Brain pericyte (primary cell): ENCODE measurements at places on chromosomes 2 and 18.

DNA sequence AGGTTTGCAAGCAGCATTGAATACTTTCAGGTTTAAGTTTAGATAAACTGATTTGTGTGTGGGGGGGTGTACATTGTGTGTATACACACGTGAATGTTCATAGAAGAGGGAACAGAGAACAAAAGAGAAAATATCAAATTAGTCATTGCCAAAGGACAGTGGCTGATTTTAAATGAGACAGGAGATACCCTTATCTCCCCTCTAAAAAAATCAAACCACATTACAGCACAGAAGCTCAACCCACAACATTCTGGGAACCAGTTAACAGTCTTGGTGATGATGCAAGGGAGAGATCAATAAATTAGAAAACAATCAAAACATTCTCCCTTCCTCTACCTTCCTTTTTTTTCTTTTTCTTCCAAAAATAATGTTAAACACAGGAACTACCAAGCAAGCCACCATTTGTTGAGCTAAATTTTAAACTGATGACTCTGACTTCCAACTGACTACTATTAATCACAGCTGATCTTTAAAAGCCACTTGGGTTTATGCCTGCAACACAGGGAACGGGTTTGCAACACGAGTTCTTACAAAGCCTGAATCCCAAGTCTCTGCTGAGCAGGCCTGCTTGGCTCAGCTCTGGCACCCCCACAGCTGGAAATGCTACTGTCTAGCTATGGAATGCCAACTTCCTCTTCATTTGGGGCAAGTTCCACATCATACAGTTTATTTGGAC lies 119.2 kb upstream of the ACVR1C start:
- no peak for DNase-seq

- DNase-seq = no peak
These were observed 2.0 kb upstream of the MYO1B start for GRCh38 chr2:191243154-191243553.

DNA sequence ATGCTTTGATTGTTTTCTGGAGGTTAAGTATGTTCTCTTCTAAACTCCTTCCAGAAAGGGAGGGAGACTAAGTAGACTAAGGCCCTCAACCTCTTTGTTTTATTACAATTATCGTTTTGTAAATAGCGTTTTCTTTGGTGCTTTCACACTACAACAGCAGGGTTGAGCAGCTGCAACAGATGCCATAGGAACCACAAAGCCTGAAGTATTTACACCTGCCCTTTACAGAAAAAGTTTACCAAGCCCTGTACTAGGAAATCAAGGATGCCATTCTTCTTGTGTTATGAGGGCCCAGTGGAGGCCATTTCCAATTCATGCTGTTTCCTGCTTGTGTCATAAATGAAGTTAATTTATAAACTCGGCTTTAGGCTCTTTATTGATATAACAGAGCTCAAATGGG lies 914.8 kb downstream of the DCDC2C start:
- no peak for DNase-seq

DNA sequence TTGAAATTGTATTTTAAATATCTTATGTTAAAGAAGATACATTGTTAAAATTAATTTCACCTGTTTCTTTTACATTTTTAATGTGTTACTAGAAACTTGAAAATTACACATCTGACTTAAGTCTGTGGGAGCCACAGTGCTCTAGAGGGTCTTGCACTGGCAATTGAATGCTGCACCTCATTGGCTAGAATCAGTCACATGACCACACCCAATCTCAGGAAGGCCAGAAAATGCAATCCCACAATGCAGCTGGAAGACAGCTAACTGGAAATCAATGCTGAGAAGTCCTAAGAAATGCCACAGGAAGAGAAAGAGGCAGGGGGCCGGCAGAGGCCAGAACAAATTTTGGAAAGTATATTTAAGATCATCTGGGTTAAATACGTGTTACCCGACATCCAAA lies 189.2 kb upstream of the POU3F3 start:
- DNase-seq = no peak
